ENCODE measurements at places on chromosomes 12 and 14.
A peak's percentile ranks its signal among the peaks of the same experiment; 100 is the strongest.

- DNase-seq = peak; percentile 30
These were observed 58.1 kb upstream of the PCED1B start for GRCh38 chr12:47021298-47021697.

GRCh38 chr12:89369166-89369565 is 16.9 kb upstream of the DUSP6 start:
- no peak for DNase-seq

- no peak for DNase-seq
These were observed 464.9 kb downstream of the PDZRN4 start for GRCh38 chr12:41652981-41653380.

GRCh38 chr14:55588259-55588699 is 8.3 kb downstream of the KTN1 start:
- DNase-seq = no peak

GRCh38 chr12:26150736-26151450 is 26.1 kb upstream of the BHLHE41 start:
- DNase-seq = no peak

GRCh38 chr12:53097564-53098353 is at the start of gene IGFBP6:
TSS of gene IGFBP6 (plus strand) at chr12:53097667. CDS start at chr12:53097718, 51 bp downstream.
- peak; percentile 41 for DNase-seq

Data from activated CD4-positive, alpha-beta T cell treated with anti-CD3 and anti-CD28 coated beads for 4 hours (primary cell).